ENCODE measurements at places on chromosomes 6 and 20.

- no peak for DNase-seq
Measured at GRCh38 chr6:151128763-151129370, 110.9 kb upstream of the AKAP12 start.

DNA sequence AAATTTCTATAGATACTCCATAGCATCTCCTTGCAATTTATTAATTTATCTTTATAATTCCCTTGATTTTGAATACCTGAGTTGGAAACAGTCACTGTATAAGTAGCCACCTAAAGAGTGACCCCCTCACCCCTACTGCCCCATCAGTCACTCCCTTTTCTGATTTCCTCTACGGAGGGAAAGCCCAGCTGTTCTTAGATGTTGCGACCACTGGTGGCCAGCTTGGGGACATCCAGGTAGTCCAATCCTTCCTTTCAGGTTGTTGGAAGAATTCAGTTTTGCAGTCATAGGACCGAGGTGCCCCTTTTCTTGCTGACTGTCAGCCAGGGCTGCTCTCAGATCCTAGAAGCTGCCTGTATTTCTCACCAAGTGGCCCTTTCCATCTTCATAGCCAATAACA, 87.8 kb downstream of the BMP6 start:
- DNase-seq: no peak

GRCh38 chr6:53313784-53314400, 34.9 kb downstream of the ELOVL5 start:
- no peak for DNase-seq

- no peak for DNase-seq
Measured at GRCh38 chr6:19380293-19380692, 456.9 kb upstream of the ID4 start.

GRCh38 chr6:52136934-52137467, 49.2 kb upstream of the IL17A start:
- DNase-seq: no peak

GRCh38 chr6:117776441-117776840, 101.2 kb downstream of the NUS1 start:
- peak; percentile 5 for DNase-seq

- no peak for DNase-seq
Measured at GRCh38 chr6:108873251-108873650, 25.0 kb downstream of the ARMC2 start.
